Nephron progenitor cell (in vitro differentiated cells): ENCODE measurements at places on chromosomes 5 and 9.

DNA sequence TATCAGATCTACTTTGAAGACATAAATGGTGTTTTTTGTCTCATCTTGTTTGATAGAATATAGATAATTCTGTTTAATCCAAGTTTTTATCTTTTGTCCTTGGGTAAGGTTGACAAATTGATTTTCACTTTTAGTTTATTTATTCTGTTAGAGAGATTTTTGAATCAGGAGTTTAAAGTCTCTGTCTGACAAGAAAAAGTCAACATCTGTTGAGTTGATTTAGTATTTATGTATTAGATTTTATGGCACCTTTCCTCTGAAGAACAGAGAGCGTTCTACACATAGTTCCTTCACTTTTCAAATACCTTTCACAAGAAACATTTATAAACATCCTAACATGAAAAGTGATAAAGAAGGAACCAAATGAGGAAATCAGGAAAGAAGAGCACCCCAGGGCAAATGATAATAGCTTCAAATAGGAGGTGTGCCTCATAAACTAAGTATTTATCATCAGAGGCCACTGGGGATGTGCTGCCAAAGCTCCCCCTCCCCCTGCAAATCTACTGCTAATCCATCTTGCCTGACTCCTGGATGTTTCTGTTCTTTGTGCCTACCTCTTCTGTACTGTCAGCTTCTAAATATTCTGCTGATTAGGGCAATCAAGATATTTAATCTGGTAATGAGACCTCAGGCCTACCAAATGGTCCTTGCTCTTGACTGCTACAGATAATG lies 457.7 kb upstream of the CHD1 start:
- DNase-seq: no peak

- peak; percentile 55 for DNase-seq
These were observed 122.0 kb downstream of the GDNF start for GRCh38 chr5:37717613-37718431.

DNA sequence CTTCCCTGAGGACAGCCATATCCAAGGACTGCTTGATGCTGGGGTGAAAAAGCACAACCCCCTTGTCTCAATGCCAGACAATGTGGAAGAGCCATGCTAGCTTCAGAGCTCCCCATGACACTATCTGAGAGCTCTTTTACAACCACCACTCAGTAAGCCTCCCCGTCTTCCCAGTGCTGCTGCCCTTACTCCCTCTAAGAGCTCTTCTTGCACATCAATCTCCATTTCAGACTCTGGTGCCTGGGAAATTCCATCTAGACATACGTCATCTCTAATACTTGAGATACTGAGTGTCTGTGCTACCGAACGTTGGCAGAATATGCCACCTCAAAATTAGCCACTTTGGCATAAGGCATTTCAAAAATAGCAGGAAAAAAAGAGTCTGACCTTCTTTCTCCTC lies 94.5 kb downstream of the EDIL3 start:
- DNase-seq: no peak

DNA sequence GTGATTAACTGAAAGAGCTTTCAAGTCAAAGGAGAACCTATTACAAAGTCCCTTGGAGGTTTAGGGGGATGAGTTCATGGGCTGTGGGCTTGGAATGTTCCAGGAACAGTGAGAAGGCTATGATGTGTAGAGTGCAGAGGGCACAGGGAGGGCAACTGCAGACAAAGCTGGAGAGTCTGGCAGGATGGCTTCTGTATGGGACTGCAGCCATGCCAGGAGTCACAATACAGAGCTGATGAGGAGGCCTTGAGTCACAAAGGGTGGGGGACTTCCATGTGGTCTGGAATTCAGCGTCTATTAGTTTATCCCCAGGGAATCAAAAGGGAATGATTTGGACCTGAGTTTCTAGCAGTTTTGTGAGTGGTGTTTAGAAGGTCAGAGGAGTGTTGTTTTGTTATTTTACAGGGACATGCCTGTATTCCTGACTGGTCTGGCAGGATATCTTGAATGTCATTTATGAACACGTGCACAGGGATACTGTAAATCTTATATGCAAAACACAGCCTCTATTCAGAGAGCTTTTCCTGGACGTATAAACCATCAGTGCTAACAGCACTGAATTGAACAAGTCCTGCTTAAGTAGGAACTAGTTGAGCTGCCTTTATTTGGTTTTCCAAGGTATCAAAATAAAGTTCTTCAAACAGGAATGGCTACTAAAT lies 14.3 kb upstream of the TEK start:
- no peak for DNase-seq

GRCh38 chr9:38621434-38622287 lies 1.3 kb upstream of the ANKRD18A start:
- DNase-seq: peak; percentile 61

DNA sequence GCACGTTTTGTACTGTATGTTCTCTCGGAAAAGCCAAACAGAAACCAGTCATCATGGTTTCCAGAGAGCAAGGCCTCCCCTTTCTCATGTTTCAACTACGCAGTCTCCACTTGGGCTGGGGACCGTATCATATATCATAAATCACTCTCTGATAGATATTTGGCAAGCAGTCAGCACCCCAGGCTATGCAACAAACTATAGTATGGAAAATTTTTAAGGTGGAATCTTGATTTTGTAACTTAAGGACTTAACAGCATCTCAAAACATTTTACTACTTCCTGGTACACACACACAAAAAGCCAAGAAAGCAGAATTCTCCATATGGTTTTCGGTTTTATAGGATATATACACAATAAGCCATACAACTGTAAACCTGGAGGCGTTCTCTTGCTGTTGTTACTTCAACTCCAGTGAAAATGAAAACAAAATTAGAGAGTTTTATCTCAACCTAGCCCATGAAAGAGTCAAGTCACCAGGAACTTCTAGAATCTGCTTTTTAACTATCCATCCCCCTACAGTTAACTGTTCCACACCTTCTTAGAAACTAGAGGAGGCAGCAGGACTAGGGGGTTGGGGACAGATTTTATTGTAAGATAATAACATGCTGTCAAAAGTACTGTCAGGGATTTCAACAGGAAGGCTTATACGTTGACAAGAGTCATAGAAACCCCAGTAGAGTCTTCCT lies 283.4 kb downstream of the NFIB start:
- DNase-seq: no peak

- no peak for DNase-seq
These were observed 288.1 kb downstream of the ARL15 start for GRCh38 chr5:54022223-54022622.

- no peak for DNase-seq
These were observed 10.7 kb upstream of the POC5 start for GRCh38 chr5:75727931-75728330.

DNA sequence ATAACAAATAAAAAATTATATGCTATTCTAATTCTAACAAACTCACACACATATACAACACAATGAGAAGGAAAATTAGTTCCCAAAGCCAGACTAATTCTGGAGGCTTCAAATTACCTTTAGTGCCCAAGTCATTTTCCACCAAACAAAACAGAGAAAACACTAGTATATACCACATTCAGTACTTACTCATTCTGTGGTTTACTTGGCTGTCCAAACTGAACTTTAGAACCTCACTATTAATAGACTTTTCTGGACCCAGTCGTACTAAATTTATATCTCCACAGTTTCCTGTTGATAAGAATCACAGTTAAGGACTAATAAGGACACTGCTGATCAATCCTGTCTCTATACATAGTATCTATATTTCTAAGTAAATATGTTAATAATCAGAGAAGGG lies 66.4 kb downstream of the SETX start:
- DNase-seq: no peak

DNA sequence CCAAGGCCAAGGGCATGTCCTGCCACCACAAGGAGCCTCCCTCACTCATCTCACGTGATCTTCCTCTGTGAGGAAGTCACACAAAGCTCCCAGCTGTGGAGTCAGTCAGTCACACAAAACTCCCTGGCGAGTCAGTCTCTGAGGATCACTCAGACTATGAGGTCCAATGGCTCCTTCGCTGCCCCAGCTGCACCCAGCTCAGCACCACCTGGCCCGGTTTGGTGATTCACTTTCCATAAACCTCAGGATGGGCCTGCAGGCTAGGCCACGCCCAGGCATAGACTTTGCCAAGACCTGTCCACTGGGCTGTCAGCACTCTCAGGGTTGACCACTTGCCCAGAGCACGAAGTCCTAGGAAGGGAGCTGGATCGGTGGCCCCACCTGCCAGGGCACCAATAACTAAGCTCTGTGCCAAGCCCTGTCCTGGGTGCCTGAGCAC lies 233.8 kb downstream of the HSPA4 start:
- no peak for DNase-seq

DNA sequence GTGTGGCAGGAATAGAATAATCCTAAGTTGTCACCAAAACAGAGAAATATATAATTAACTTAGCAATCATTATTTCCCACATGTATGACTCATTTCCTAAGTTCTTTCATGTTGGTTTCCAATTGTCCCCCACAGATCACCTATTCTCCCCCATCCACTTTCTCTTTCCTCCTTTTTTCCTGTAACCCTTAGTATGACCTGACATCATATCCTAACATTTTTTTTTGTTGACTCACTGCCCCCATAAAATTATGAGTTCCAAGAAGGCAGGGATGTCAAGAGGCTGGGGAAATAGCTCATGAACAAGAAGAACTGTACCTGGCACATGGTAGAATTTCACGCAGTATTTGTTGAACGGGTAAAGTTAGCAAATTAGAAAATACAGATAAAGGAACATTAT lies 186.7 kb downstream of the DCP2 start:
- no peak for DNase-seq

DNA sequence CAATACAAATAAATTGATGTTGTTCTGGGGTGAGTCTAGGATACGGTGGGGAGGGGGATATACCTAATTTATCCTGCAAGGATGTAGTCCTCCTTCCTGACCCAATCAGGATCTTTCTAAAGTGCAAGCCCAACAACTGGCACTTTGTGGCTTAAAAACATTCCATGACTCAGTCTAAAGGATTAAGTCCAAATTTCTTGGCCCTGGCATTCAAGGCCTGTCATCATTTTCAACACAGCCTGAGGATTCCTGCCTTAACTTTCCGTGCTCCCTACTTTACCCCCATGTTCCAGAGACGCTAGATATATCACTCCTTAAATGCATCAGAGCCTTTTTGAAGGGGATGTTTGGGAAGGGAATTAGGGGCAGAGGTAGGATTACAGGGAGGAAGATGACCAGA lies 1.0 kb downstream of the FAM221B start:
- no peak for DNase-seq

GRCh38 chr9:106980551-106981101 lies 117.7 kb downstream of the ZNF462 start:
- DNase-seq: no peak

DNA sequence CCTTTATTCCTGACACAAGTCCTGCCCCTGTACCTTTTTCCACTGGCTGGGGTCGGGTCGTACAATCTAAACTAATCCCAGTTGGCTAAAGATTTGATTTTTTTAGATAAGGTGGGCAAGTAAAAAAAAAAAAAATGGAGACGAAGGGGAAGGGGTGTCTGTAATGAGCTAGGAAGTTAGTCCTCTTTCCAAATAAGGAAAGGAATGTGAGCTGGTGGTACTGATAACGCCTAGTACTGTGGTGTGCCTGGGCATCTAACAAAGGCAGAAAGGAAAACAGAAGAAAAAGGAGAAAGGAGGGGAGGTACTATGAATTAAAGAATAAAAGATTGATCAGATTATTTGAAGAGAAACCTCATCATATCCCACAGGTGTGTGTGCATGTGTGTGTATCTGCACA lies 21.3 kb downstream of the PRDM9 start:
- DNase-seq: no peak

DNA sequence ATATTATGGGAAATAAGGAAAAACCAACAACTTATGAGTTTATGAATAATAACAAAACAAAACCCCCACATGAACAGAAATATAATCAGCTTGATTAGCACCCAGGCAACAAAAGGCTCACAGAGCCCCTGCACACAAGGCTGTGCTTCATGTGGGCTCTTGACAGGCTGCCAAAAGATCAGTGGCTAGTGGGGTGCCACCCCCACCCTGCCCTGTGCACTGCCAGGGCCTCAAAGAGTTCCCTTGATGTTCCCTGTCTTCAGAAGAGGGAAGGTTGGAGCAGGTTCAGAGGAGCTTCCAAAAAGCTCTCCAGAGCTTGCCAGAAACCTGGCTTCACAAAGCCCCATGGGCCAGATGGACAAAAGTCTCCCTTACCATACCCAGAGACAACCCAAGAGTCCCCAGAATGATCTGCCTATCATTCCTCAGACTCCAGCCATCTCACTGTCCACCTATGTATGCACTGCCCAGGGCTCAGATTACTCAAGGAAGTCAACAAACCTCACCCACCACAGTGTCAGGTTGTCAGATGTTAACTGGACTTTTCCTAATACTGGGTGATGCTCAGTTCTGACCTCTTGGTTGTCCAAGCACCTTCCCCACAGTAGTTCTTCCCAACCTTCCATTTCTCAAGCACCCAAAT lies 87.5 kb downstream of the SIL1 start:
- DNase-seq: no peak

- peak; percentile 74 for DNase-seq
These were observed 19.3 kb upstream of the SMIM32 start for GRCh38 chr5:136212252-136212721.

GRCh38 chr5:170426149-170426767 lies 37.1 kb upstream of the KCNMB1 start:
- no peak for DNase-seq

- no peak for DNase-seq
These were observed 18.2 kb downstream of the RUSC2 start for GRCh38 chr9:35508069-35508468.

DNA sequence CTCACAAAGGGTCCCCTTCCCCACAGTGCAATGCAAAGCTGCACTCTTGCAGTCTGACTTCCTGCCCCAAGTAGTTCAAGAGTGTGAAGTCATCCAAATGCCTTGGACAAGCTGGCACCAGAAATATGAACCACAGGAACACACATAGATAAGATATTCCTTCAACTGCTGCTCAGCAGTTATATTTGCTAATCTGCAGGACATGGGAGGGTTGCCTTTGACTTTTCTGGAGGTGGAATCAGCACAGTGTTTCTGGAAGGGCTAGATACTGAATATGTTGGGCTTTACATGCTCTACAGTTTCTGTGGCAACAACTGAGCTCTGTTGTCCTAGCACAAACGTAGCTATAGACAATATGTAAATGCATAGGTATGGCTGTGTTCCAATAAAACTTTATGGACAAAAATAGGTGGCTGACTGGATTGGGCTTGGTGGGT lies 96.7 kb upstream of the PCA3 start:
- DNase-seq: no peak

DNA sequence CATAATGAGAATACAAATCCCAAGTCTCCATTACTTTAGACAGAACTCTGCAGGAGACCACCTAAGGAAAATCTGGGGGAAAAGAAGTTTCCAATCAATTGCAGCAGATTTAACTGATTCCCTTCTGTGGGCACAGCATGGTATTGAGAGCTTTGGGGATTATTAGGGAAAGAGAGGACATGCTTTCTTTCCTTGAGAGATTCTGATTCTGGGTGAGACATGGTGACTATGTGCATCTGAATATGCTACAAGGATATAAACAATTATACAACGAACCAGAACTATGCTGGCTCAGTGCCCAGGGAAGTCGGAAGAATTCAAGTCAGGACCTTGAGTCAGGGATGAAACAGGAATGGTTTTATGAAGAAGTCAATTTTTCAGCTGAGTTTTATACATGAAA lies 183.7 kb downstream of the PDE4D start:
- DNase-seq: no peak
